ENCODE measurements at places on chromosomes 11 and 22. TPM values are rescaled to one million over a fixed set of nuclear protein-coding genes. Genes with fewer than 3 reads are reported as not detected.

DNA sequence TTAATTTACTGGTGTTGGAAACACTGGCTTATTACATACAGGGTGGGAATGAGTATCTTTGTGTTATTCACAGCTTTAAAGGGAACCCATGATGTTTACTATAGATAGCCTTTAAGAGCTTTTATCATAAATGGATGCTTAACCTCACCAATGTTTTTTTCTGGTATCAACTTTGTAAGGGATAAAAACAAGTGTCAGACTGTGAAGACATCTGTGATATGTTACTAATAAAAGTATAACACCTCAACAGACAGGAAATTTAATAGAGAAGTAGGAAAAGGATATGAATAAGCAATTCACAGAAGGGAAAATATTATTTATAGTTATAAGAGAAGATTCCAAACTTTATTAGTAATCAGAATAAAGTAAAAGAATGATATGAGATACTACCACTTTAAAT lies 46.3 kb downstream of the ACAT1 start:
- DNase-seq = no peak

DNA sequence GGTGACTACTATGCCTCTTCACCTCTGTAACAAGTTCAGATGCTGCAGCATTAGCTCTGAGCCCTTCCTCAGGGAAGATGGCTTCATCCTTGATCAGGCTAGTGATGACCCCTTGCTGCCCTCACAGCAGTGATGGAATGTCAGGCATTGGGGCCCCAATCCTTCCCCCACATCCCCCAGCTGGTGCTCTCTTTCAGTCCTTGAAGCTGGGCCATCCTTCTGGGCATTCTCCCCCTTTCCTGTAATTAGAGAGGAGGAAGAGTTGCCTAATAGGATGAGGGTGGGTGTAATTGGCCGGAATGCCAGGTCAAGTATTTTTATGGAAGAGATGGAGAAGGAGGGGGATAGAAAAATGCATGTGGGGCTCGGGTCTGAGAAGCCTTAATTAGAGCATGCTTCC lies 62.6 kb downstream of the TRAF6 start:
- DNase-seq = no peak

The OR10D3 gene
- not detected for total RNA-seq

- DNase-seq = peak; percentile 80
These were observed 79.4 kb upstream of the NAV2 start for GRCh38 chr11:19633276-19633675.

- DNase-seq = peak; percentile 72
These were observed 2.1 kb downstream of the LPXN start for GRCh38 chr11:58573451-58574104.

DNA sequence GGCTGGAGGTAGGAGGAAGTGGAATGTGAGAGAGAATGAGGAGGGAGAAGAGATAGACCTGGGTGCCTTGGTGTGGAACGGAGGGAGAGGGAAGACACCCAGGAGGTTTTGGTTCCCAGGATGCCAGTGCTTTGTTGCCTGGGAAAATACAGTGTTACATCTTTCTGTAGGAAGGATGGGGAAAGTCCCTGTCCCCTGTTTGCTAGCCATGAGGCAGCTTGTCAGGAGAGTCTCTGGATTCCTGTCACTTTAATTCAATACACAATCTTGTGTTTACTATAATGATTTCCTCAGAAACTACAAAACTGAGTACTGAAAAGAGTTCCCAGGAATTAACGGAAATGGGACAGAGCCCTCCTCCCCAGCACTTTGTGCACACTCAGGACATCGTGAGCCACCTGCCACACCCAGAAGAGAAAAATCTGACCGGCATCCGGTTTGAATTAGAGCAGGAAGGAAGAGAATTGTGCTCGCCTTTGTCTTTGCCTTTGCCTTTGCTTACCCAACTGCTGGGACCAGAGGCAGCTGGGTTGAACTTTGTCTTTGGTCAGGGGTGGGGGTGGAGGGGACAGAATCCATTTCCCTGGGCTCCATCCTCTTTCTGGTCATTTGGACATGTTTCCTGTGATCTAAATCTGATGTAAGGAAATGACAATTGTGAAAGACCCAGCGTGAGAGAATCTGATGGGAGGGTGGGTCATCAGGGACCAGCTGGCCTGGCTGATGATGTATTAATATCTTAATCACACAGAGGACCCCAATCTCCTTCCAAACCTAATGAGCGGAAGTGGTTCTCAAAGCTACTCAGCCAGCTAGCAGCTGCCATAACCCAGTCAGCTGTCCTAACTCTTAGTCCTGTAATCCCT lies 1.3 kb upstream of the LIMK2 start:
- DNase-seq = peak; percentile 47

GRCh38 chr22:41403532-41404318 lies 22.0 kb downstream of the TEF start:
- DNase-seq = peak; percentile 91

- DNase-seq = peak; percentile 49
These were observed 5.9 kb upstream of the PHF21A start for GRCh38 chr11:46127150-46127638.

- peak; percentile 46 for DNase-seq
These were observed 229.8 kb downstream of the BLID start for GRCh38 chr11:121886005-121886734.

- peak; percentile 71 for DNase-seq
These were observed 58.3 kb downstream of the AAMDC start for GRCh38 chr11:77879218-77879617.

GRCh38 chr11:130550150-130550549 lies 101.7 kb downstream of the ADAMTS15 start:
- no peak for DNase-seq

The KDM4D gene
- total RNA-seq = 1.3 TPM

GRCh38 chr22:39117585-39118191 lies 20.6 kb downstream of the APOBEC3H start:
- DNase-seq = peak; percentile 76
